ENCODE measurements at places on chromosomes 2 and 18. TPM values are rescaled to one million over a fixed set of nuclear protein-coding genes. Genes with fewer than 3 reads are reported as not detected.

DNA sequence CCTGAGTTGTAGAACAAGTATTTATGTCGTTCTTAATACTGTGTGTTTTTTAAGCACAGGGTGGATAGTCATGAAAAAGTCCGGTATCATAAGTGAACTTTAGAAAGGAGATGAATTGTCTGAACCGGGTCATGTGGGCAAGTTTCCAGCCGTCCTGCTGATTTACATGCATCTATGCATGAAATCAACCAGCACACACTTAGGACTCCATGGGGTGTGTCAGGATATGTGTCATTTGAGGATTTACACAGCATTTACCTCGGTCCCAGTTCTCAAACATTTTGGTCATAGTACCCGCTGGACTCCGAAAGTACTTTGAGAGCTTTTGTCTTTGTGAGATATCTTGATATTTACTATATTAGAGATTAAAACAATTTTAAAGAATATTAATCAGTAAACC is 47.5 kb upstream of the TWSG1 start:
- H3K4me1 ChIP-seq = no peaks in the 10 kb centered on the region
- H3K27me3 ChIP-seq = no peaks in the 10 kb centered on the region
- H3K4me3 ChIP-seq = no peak overlapping the region

DNA sequence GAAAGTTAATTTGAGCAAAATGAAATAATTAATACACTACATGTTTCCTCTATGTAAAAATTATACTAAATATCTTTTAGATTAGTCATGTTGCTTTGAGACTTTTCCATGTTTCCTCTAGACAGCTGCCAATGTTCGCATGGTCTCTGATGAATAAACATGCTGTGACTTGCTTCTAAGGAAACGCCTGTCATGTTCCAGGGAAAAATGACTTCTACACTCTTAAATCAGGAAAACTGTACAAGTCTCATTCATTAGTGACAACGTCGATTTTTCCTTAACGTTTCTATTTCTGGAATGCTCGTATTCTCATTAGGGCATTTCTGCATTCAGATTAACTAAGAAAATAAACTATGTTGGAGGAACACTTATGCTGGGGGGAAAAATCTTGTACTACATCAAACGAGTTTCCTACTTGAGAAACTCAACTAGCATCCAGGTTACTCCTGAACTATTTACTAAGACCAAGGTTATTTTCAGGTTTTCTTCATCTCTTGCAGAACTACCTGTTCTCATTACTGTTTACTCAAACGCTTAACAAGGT is 1.6 kb downstream of the COBLL1 start:
- no peak for DNase-seq
- H3K27ac ChIP-seq = peak overlapping the region; percentile 3
- peak overlapping the region; percentile 92 for H3K4me3 ChIP-seq
- H3K36me3 ChIP-seq = no peaks in the 10 kb centered on the region
- H3K27me3 ChIP-seq = no peaks in the 10 kb centered on the region
- H3K4me1 ChIP-seq = peaks cover 10% of the 10 kb centered on the region

- no peak for DNase-seq
- no peak overlapping the region for H3K4me3 ChIP-seq
- no peaks in the 10 kb centered on the region for H3K4me1 ChIP-seq
- no peaks in the 10 kb centered on the region for H3K27me3 ChIP-seq
- no peaks in the 10 kb centered on the region for H3K36me3 ChIP-seq
Observed at GRCh38 chr2:205293559-205293958, 388.7 kb upstream of the NRP2 start.

GRCh38 chr2:233847248-233847898 is 7.0 kb downstream of the HJURP start:
- peaks cover 37% of the 10 kb centered on the region for H3K36me3 ChIP-seq
- no peak overlapping the region for H3K4me3 ChIP-seq
- H3K27me3 ChIP-seq = no peaks in the 10 kb centered on the region
- 0 out of 2 replicates have a peak, but pooled peaks cover 8% of the 10 kb centered on the region for H3K4me1 ChIP-seq
- no peak overlapping the region for H3K27ac ChIP-seq

- H3K4me1 ChIP-seq = no peaks in the 10 kb centered on the region
- no peak overlapping the region for H3K27ac ChIP-seq
- H3K27me3 ChIP-seq = no peaks in the 10 kb centered on the region
- no peaks in the 10 kb centered on the region for H3K36me3 ChIP-seq
Observed at GRCh38 chr2:112157472-112157871, 19.3 kb downstream of the FBLN7 start.

- DNase-seq = peak; percentile 22
- H3K36me3 ChIP-seq = no peaks in the 10 kb centered on the region
- H3K4me1 ChIP-seq = no peaks in the 10 kb centered on the region
- H3K27ac ChIP-seq = peak overlapping the region; percentile 96
- no peak overlapping the region for H3K4me3 ChIP-seq
Observed at GRCh38 chr2:238168196-238169047, 9.7 kb downstream of the ERFE start.

- no peak overlapping the region for H3K27ac ChIP-seq
- H3K4me3 ChIP-seq = no peak overlapping the region
- DNase-seq = no peak
- no peaks in the 10 kb centered on the region for H3K27me3 ChIP-seq
- H3K4me1 ChIP-seq = peaks cover 5% of the 10 kb centered on the region
Observed at GRCh38 chr2:133655610-133656009, 87.3 kb upstream of the NCKAP5 start.

- H3K27me3 ChIP-seq = no peaks in the 10 kb centered on the region
- no peak overlapping the region for H3K27ac ChIP-seq
- H3K4me1 ChIP-seq = no peaks in the 10 kb centered on the region
- H3K36me3 ChIP-seq = no peaks in the 10 kb centered on the region
- no peak for DNase-seq
Observed at GRCh38 chr2:70328921-70329561, 27.2 kb upstream of the FAM136A start.

DNA sequence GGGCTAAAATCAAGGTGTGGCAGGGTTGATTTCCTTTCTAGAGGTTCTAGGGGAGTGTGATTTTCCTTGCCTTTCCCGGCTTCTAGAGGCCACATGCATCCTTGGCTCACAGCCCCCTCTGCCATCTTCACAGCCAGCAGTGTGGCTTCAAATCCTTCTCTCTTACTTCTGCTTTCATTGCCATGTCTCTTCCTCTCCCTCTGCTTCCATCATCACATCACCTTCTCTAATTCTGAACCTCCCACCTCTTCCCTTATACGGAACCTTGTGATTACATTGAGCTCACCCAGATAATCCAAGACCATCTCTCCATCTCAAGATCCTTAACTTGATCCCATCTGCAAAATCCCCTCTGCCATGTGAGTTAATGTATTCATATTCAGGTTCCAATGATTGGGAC is 56.2 kb upstream of the RMDN2 start:
- H3K36me3 ChIP-seq = no peaks in the 10 kb centered on the region
- no peak for DNase-seq
- H3K4me3 ChIP-seq = no peak overlapping the region

- no peak overlapping the region for H3K4me3 ChIP-seq
- no peaks in the 10 kb centered on the region for H3K27me3 ChIP-seq
- H3K27ac ChIP-seq = no peak overlapping the region
Observed at GRCh38 chr2:121473512-121473911, 57.2 kb upstream of the RNU4ATAC start.

DNA sequence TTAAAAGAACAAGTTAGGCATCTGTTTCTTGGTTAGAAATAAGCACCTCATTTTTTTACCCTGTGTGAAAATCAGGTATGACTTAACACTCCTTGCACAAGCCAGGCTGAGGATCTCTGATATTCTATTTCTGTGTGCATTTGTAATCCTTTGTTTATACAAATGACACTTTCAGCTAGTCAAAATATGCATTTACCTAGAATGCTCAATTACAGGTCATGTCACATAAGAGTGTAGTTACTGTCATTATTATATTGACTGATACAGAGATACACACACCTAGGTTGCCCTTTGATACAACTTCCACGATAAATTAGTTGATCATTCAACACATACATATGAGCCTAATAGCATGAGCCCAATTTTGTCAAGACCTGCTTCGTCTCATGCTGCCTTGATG is 144.3 kb downstream of the CHST9 start:
- H3K27ac ChIP-seq = no peak overlapping the region
- H3K36me3 ChIP-seq = no peaks in the 10 kb centered on the region
- no peaks in the 10 kb centered on the region for H3K27me3 ChIP-seq
- H3K4me1 ChIP-seq = no peaks in the 10 kb centered on the region
- no peak overlapping the region for H3K4me3 ChIP-seq
- no peak for DNase-seq

DNA sequence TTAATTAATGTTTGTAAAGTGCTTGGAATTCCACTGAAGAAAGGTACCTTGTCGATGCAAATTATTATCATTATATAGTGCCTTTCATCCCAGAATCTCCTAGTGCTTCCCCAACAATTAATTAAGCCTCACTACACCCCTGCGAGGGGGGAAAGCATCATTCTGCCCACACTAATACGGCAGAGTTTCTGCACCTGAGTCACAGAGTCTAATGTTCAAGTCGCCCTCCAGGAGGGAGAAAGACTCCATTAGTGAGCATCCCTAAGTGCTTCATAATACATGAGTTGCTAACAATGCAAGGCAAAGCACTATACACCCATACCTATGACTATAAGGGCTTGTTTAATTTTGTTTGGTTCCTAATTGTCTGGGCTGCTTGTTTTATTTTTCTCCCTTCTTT is 25.4 kb upstream of the NRP2 start:
- H3K27me3 ChIP-seq = no peaks in the 10 kb centered on the region
- DNase-seq = no peak
- H3K4me3 ChIP-seq = no peak overlapping the region
- no peaks in the 10 kb centered on the region for H3K36me3 ChIP-seq

DNA sequence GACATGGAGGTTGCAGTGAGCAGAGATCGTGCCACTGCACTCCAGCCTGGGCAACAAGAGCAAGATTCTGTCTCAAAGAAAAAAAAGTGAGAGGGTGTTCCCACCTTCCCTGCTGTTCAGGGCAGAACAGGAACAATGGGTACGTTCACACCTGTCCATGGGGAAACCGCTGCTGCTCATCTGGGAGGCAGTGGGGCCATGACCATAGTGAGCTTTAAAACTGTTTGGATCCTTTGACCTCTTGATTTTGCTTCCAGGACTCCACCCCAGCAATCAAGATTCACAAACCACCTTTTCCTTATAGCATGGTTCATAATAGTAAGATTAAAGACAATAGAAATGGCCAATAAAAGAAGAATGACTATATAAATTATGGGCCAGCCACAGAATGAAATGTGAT is 209.2 kb downstream of the ARL4C start:
- H3K27me3 ChIP-seq = no peaks in the 10 kb centered on the region
- no peak overlapping the region for H3K4me3 ChIP-seq
- no peak overlapping the region for H3K27ac ChIP-seq
- no peak for DNase-seq

DNA sequence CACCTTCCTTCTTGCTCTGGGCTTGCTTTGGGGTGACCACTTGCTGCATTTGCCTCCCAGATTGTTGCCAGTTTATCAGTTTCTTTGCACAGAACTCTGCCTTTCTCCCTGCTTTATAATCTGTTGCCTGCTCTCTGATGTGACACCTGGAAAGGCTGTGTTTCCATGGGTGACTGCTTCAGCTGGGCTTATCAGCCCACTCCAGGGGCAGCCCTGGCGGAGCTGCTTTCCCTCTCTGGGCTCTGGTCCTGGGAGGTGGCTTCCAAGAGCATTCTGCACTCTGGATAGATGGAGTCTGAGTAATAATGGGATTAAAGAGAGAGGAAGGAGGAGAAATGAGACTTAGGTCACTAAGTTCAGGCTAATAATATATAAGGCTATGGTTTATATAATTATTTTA is 352.7 kb downstream of the TSN start:
- H3K27me3 ChIP-seq = no peaks in the 10 kb centered on the region
- peak; percentile 27 for DNase-seq
- H3K4me1 ChIP-seq = no peaks in the 10 kb centered on the region
- H3K27ac ChIP-seq = no peak overlapping the region

DNA sequence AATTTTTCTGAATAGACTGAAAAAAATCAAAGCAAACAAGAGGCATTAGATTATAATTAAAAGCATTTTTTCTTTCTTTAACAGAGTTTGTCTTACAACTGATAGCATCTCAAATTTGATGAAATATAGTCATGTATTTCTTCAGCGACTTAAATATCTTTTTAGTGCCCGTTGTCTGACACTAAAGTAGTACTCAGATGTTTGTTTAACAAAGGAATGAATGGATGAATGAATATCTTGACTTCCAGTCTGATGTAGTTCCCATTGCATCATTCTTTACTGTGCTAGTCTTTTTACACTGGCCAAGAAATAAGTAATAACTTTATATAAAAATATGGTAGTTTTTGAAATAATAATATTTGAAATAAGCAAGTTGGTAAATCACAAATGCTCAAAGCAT is 111.1 kb downstream of the TTC27 start:
- no peak overlapping the region for H3K4me3 ChIP-seq
- peaks cover 25% of the 10 kb centered on the region for H3K4me1 ChIP-seq
- H3K27me3 ChIP-seq = no peaks in the 10 kb centered on the region
- DNase-seq = no peak
- peaks cover 16% of the 10 kb centered on the region for H3K36me3 ChIP-seq

GRCh38 chr2:47777277-47777937 is 5.5 kb upstream of the MSH6 start:
- no peaks in the 10 kb centered on the region for H3K27me3 ChIP-seq
- no peaks in the 10 kb centered on the region for H3K36me3 ChIP-seq
- H3K4me3 ChIP-seq = no peak overlapping the region
- no peak overlapping the region for H3K27ac ChIP-seq

- H3K36me3 ChIP-seq = no peaks in the 10 kb centered on the region
- H3K27ac ChIP-seq = peak overlapping the region; percentile 89
- peaks cover 20% of the 10 kb centered on the region for H3K4me1 ChIP-seq
- H3K27me3 ChIP-seq = no peaks in the 10 kb centered on the region
- DNase-seq = peak; percentile 81
Observed at GRCh38 chr2:70141902-70142589, 48.8 kb downstream of the C2orf42 start.

- H3K4me1 ChIP-seq = peaks cover 4% of the 10 kb centered on the region
- no peak for DNase-seq
- H3K27ac ChIP-seq = no peak overlapping the region
- H3K4me3 ChIP-seq = no peak overlapping the region
- no peaks in the 10 kb centered on the region for H3K36me3 ChIP-seq
Observed at GRCh38 chr18:7877609-7878008, 310.5 kb downstream of the PTPRM start.

DNA sequence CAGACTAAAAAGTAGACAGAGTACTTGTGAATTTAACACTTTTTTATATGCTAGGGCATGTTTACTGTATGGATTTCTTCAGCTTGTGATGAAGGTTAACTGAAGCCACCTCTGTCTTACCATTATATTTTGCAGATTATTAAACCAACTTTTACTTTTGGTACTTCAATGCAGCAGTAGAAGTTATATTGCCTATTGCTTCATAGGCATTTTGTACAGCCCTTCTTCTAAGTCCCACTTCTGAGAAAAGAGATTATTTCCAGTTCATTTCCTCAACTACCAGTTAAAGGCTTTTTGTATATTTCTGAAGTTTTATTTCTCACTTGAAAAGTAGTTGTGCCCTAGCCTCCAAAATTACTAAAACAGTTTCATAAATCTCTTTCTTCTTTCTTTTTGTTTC is 256.4 kb upstream of the FBXO11 start:
- H3K4me3 ChIP-seq = no peak overlapping the region
- H3K36me3 ChIP-seq = no peaks in the 10 kb centered on the region
- DNase-seq = no peak
- H3K27me3 ChIP-seq = no peaks in the 10 kb centered on the region
- H3K27ac ChIP-seq = no peak overlapping the region
- H3K4me1 ChIP-seq = no peaks in the 10 kb centered on the region

The FAP gene
- 57.8 TPM for polyA plus RNA-seq

The RETREG2 gene
- polyA plus RNA-seq = 94.8 TPM

The IFIH1 gene
- 0.84 TPM for polyA plus RNA-seq

The SRD5A2 gene
- not detected for polyA plus RNA-seq

The IL18R1 gene
- 0.11 TPM for polyA plus RNA-seq

The RBBP8 gene
- polyA plus RNA-seq = 9.6 TPM

The IL36RN gene
- not detected for polyA plus RNA-seq

The KCNJ3 gene
- not detected for polyA plus RNA-seq

The HOXD12 gene
- polyA plus RNA-seq = not detected

The SLC14A1 gene
- polyA plus RNA-seq = 2.4 TPM

The CNTNAP5 gene
- 0.02 TPM for polyA plus RNA-seq

The HOXD4 gene
- 1.6 TPM for polyA plus RNA-seq

The FRZB gene
- 3.5 TPM for polyA plus RNA-seq

The BOLL gene
- not detected for polyA plus RNA-seq
